Kidney (tissue), 22 donors: ENCODE measurements at places on chromosomes 2 and 18.

DNA sequence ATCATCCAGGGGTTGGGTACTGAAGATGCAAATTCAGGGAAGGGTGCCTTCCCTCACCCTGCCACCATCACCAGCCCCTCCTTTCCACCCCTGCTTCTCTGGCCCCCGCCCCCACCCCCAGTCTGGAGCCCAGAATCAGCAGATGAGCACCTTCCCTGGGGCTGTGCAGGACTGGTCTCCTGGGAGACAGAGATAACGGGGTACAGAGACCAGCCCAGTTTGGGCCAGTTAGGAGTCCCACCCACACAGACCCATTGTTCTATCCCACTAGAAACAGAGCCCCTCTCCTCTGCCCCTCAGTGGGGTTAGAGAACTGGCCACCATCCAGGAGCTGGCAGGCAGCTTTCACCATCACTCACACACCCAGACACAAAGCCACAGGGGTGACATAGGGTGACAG, 4.5 kb upstream of the CRYBA2 start:
- H3K27me3 ChIP-seq, result peaks cover 44% of the 10 kb centered on the region
- DNase-seq, result no peak
- H3K4me1 ChIP-seq, result no peaks in the 10 kb centered on the region

DNA sequence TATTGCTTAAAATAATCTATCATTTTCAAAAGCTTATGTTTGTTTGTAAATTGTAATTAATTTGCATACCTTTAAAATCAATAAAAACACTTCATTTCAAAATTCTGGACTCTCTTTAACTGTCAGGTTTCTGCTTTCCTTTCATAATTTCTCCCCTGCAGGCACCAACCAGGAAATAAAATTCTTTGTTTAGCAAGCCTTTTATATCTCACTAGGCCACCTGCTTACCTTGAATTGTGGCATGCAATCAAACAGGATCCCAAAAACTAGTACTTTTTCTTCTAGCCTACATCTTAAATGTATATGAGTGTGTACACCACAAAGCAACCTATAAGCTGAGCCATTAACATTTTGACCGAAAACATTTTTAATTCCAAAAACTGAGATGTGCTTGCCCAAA, 233.1 kb downstream of the NR4A2 start:
- H3K4me3 ChIP-seq, result no peak overlapping the region
- H3K27me3 ChIP-seq, result no peaks in the 10 kb centered on the region
- no peaks in the 10 kb centered on the region for H3K4me1 ChIP-seq
- H3K36me3 ChIP-seq, result no peaks in the 10 kb centered on the region
- no peak overlapping the region for H3K27ac ChIP-seq

GRCh38 chr2:105072039-105072438, 34.2 kb downstream of the MRPS9 start:
- no peaks in the 10 kb centered on the region for H3K27me3 ChIP-seq
- no peaks in the 10 kb centered on the region for H3K4me1 ChIP-seq
- H3K4me3 ChIP-seq, result no peak overlapping the region
- H3K36me3 ChIP-seq, result no peaks in the 10 kb centered on the region
- no peak overlapping the region for H3K27ac ChIP-seq

GRCh38 chr2:40395169-40396073, 56.5 kb downstream of the SLC8A1 start:
- H3K4me3 ChIP-seq, result no peak overlapping the region
- H3K36me3 ChIP-seq, result no peaks in the 10 kb centered on the region
- no peak for DNase-seq
- no peak overlapping the region for H3K27ac ChIP-seq
- no peaks in the 10 kb centered on the region for H3K27me3 ChIP-seq
- H3K4me1 ChIP-seq, result peaks cover 1% of the 10 kb centered on the region

GRCh38 chr2:227370791-227371312, 8.3 kb downstream of the TM4SF20 start:
- no peak for DNase-seq
- H3K27ac ChIP-seq, result no peak overlapping the region
- no peaks in the 10 kb centered on the region for H3K4me1 ChIP-seq
- H3K4me3 ChIP-seq, result no peak overlapping the region
- H3K27me3 ChIP-seq, result no peaks in the 10 kb centered on the region
